ENCODE measurements at places on chromosomes 3 and 15.

DNA sequence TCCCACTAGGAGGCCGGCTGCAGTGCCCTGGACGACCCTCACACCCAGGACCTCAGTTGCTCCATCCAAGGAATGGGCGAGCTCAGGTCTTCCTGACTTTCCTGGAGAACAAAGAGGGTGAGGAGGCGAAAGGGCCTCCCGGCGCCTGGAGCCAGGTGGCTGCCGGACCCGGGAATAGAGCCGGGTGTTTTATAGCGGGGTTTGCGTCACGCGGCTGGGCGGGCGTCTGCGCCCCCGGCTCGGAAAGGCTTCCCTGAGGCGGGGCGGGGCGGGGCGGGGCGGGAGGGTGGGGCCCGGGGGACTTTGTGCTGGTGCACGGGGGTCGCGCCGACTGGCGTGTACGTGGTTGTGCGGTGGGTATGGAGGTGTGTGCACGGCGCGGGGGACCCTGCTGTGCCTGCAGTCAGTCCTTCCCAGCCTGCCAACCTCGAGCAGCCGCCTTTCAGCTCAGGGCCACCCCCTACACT is 4.6 kb upstream of the PRKCD start:
- no peak for DNase-seq

DNA sequence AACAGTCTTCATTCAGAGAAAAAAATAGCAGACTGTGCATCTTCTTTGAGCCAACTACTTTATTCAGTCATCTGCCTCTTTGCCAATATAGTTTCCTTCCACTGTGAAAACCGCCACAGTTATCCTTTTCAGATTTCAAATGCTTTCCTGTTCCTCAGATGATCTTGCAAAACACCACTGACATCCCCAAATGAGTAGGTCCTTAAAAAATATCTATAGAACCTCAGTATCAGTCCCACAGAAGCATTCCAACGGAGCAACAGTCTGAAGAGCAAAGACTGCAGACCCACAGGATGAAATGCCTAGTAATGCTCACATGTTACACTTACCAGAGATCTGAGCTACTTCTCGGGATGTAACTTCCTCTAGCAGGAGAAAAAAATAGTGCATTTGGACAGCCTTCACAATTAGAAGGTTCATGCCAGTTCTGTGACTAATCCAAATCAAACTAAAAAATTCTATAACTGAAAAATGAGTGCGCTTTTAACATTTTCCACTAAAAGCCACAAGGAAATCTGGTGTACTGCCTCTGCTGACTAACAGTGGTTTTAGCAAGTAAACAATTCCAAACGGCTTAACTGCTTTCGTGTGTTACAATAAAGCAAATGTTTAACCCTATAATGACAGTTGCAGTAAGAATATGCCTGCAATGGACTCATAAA is at the start of gene ANKRD28:
Gene ANKRD28, minus strand, starts transcription at position 338 of the 662 bp plus-strand sequence. CDS start 1,458 bp downstream, outside the sequence.
- peak; percentile 83 for DNase-seq

GRCh38 chr3:31999907-32000439 is 18.4 kb downstream of the ZNF860 start:
- DNase-seq, result no peak

GRCh38 chr3:71905426-71905825 is 120.5 kb upstream of the PROK2 start:
- DNase-seq, result no peak

GRCh38 chr15:51579012-51579411 is 43.6 kb downstream of the DMXL2 start:
- DNase-seq, result no peak

- DNase-seq, result no peak
Observed at GRCh38 chr3:155791190-155791589, 14.9 kb downstream of the C3orf33 start.

DNA sequence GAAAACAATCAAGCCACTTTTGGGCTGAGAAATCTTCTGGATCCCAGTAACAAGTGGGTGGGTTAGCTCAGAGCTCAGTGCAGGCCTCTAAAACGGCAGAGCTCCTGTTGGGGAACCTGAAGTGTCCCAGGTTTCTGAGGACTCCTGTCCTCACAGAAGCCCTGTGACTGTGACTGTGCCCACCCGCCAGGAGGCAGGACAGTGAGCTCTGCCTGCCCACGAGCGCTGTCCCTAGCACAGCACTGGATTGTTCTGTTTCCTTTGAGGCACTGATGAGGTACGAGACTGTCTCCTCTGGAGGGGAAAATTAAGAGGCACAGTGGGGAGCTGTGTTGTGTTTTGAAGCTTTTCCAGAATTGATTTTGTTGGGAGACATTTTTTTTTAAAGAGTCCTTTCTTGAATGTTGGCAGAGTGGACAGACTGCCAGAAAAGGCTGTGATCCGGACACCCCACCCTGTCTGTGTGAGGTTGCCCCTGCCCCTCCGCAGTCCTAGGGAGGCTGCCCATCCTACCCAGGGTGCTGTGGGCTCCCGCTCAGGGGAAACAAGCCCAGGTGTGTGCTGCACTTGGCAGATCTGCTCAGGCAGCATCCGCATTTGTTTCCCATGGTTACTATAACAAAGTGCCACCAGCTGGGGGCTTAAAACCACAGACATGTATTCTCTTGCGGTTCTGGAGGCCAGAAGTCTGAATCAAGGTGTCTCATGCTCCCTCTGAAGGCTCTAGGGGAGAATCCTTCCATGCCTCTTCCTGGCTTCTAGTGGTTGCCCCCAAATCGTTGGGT is 66.6 kb upstream of the LARS2 start:
- peak; percentile 93 for DNase-seq

DNA sequence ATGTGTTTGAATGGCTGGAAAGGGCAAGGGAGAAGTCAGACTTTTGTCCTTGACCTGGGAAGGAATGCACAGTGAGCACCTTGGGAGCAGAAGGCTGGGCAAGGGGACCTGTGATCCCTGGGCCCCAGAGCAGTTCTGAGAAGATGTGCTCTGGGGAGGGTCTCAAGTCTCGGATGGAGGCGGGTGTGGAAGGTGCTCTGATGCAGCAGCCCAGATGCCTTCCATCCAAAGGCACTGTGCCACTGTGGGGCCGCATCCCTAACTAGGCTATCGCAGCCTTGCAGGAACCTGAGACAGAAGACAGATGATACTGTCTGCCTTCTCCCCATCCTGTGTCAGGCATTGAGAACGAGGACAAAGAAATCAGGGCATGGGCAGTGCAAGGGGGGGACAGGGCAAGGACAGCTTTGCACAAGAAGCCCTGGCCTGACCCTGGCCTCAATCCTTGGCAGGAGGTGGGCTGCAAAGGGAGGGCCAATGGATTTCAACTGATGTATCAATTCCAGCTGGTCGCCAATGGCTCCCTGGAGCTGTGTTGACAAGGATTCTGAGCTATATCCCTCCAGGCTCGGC is 14.6 kb upstream of the PRKCD start:
- no peak for DNase-seq

- no peak for DNase-seq
Observed at GRCh38 chr3:153555919-153556318, 393.9 kb downstream of the RAP2B start.

GRCh38 chr3:172244011-172244410 is 204.2 kb downstream of the GHSR start:
- DNase-seq, result no peak

- DNase-seq, result no peak
Observed at GRCh38 chr15:43792761-43793476, 799 bp downstream of the SERF2 start.

DNA sequence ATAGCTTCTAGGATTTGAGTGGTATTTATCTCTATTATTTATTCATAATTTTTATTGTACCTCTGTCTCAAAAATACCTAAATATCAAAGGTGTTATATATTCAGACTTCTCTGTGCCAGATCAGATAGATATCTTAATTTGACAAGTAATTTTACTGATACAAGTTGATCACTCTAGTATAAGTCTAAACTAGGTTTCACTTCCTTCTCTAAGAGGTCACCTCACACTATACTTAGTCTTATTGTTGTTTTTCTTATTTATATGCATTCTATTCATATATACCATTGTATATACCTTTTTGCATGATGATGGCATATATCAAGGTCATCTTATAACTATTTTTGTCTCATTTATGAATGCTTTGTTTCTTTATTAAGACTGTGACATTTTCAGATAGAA is 26.4 kb upstream of the HGD start:
- DNase-seq, result no peak

DNA sequence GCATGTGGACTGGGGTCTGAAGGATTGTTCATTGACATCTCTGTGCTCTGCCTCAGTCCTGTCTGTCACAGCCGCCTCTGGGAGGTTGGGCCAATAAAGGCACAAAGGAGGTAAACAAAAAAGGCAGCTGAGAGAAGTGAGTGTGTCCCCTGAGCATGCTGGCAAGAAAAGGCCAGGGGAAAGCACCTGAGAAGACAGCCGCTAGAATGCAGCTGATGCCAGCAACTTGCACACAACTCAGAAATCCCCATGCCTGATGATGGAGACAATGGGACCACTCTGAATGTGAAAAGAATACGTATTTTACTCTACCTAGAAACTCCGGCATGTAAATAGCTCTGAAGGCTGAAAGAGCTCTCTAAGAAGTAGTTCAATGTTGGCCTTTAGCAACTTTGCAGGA is 118.7 kb downstream of the KCNH8 start:
- DNase-seq, result no peak

GRCh38 chr3:174010907-174011306 is 613.4 kb downstream of the NLGN1 start:
- no peak for DNase-seq

GRCh38 chr3:15279671-15280402 is 52.5 kb downstream of the SH3BP5 start:
- DNase-seq, result no peak

- DNase-seq, result no peak
Observed at GRCh38 chr3:112405845-112406244, 72.9 kb downstream of the CD200 start.

DNA sequence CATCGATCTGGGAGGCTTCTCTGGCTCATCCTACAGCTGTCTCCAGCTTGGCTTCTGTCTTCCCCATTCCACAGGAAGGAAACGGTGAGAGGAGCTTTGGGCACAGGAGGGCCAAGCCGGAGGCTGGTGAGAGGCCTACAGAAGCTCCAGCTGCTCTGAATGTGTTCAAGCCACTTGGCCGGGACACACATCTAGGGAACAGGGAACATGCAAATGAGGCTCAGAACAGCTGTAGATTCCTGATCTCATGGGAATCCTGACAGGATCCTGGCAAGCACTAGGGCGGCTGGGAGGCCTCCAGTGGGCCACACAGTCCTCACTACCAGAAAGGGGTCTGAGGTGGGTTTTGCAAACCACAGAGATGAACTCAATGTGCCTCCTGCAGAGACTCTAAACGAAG is 13.7 kb downstream of the SEMA5B start:
- DNase-seq, result no peak

DNA sequence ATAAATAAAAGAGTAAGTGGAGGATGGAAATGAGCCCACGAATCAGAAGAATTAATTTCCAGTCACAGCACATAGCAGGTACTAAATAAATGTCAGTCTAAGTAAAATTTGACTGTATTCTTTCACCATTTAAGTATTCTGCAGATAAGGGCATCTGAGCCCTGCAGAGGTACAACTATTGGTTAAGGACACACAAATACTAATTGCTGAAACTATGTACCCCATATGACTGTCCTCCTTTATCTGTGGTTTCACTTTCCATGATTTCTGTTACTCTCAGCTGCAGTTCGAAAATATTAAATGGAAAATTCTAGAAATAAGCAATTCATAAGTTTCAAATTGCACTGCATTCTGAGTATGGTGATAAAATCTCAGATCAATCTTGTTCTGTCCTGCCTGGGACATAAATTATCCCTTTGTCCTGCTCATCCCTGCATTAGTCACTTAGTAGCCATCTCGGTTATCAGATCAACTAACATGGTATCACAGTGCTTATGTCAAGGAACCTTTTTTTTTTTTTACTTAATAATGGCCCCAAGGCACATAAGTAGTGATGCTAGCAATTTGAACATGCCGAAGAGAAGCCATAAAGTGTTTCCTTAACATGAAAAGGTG is 95.1 kb downstream of the LSAMP start:
- no peak for DNase-seq

- no peak for DNase-seq
Observed at GRCh38 chr15:80560601-80561400, 134.3 kb upstream of the ABHD17C start.

DNA sequence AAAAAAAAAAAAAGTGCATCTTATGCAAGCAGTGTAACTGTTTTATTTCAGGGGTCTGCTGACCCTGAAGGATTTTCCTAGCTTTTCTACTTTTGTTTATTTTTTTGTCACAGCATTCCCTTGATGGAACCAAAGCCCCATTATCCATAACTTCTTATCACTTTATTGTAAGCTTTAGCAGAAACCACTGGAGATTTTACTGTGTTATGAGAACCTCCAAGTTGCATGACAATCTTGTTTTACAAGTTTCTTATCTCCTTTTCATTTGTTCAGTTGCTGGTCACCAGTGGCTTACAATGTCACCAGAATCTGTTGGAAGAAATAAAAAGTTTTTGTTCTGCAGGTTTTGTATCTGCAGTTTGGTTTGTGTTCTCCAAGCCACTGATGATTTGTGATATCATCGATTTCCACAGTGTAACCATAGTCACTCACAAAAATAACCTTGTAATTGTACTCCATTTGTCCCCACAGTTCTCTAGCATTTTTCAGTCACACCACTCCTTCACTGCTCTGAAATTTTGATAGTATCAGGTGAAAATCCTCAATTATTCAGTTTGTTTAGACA is 660.0 kb downstream of the RBMS3 start:
- no peak for DNase-seq

GRCh38 chr3:13615019-13615528 is 66.1 kb downstream of the FBLN2 start:
- DNase-seq, result no peak

- DNase-seq, result no peak
Observed at GRCh38 chr3:69012800-69013252, 658 bp downstream of the EOGT start.

DNA sequence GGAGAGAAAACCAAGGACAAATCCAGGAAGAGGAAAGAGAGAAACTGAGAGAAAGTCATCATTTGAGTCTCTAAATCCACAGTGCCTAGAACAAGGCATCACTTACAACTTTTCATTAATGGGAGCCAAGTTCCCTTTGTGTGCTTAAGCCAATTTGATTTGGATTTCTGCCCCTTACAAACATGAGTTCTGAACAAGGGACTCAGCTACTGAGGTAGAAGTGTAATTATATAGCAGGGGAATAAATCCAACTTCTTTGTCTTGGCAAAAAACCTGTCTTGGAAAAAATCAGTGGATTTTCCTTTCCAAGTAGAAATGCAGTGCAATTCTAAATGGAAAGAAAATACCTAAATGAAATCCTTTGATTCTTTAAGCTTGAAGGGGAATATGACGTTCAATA is 307.2 kb upstream of the CNTN3 start:
- no peak for DNase-seq

GRCh38 chr15:98872774-98873173 is 134.8 kb downstream of the PGPEP1L start:
- no peak for DNase-seq

- no peak for DNase-seq
Observed at GRCh38 chr15:69469467-69470201, 17.0 kb downstream of the RPLP1 start.

GRCh38 chr3:141680620-141681389 is 57.3 kb upstream of the RNF7 start:
- peak; percentile 39 for DNase-seq

Measured in Jurkat, Clone E6-1 (cell line).